ENCODE measurements at places on chromosomes 1 and 21. TPM values are rescaled to one million over a fixed set of nuclear protein-coding genes. Genes with fewer than 3 reads are reported as not detected.

The HECTD3 gene
- 39.5 TPM for total RNA-seq

The TSSK3 gene
- 1.7 TPM for total RNA-seq

The VANGL1 gene
- total RNA-seq = 13.3 TPM

The RAB25 gene
- total RNA-seq = 82.5 TPM
